ENCODE measurements at places on chromosomes 3 and 15.

DNA sequence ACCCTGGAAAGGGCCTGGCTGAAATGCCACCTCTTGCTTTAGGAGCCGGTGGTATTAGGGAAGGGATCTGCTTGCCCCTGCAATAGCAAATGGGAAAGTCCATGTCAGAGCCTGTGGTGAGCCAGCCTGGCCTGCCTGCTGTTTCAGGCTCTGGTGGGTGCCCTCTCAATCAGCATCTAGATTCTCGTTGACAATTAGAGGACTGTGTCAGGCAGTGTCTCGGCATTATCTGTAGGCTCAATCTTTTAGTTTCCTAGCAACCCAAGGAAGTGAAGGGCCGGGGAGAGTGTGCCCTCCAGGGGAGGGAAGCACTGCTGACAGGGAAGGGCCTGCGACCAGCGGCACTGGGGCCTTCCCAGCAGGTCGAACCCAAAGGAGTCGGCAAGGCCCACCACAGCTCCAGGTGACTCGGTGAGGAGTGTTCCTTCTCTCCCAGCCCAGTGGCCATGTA is 42.1 kb downstream of the TLE3 start:
- no peak for DNase-seq

GRCh38 chr3:141881702-141882101 is 5.3 kb downstream of the ATP1B3 start:
- DNase-seq: no peak

DNA sequence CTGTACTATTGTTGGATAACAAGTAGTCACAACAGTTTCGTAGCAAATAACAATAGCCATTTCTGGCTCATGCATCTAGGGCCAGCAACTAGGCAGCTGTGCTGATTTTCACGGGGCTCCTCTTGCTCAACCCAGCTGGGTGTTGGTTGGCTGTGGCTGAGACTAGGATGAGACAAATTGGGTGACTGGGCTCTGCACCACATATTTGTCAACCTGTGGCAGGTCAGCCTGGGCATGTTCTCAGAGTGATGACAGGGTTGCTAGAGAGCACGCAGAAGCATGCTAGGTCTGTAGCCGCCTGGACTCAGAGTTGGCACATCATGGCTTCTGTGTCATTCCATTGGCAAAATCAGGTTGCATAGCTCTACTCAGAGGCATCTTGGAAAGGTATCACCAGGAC is 175.9 kb downstream of the OTOL1 start:
- DNase-seq: no peak

DNA sequence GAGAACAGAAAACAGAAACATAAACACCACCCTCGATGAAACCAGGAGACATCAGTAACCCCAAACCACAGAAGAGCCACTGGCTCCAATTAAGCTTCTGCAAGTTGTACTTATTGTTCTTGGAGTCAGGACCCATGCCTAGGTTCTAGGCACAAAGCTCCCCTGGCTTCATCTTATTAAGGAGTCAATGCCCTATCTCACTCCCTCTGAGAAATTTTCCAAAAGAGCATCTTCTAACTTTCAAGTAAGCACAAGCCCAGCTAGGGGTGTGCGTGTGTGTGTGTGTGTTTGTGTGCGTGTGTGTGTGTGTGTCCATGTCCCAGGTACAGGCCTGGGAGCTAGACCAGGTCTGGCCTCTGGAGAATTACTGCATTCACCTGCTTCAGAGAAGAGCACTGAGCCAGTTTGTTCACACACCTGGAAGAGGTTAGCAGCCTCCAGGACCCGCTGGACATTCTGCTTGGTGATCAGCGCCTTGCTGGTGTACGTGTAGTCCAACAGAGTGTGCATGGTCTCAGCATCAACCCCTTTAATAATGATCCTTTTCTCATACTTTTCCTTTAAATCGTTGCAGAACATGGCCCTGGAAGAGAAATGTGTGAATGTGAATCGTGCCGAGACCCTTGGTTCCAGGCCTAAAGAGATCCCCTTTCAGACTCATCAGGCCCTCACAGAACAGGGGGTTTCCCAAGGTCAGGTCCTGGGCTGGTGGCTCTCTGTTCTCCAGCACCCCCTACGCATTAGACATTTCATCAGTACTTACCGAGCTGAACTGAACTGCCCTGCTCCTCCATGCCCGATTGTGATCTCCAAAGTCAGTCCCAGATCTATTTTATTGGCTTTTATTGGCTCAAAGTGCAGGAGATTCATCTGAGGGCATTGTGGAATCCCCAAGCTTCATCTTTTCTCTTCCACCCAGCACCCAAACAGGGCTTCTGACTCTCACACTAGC is 27.8 kb downstream of the KLHL6 start:
- no peak for DNase-seq

DNA sequence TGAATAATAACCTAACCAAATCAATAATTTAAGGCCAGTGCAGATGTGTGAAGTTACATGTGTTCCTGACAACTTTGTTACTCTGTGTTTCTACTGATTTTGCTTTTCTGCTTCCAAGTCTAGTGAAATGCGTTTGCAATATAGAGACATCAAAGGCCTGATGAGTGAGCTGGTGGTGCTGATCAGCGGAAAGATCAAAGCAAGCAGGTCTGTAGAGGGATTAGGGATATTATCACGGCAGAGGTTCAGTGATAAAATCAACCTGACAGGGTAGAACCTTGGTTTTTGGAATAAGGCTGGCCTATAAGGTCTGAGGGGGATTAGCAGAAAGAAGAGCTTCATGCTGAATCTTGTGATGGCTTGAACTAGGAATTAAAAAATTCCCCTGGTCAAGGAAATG is 111.7 kb downstream of the EDEM1 start:
- DNase-seq: no peak

DNA sequence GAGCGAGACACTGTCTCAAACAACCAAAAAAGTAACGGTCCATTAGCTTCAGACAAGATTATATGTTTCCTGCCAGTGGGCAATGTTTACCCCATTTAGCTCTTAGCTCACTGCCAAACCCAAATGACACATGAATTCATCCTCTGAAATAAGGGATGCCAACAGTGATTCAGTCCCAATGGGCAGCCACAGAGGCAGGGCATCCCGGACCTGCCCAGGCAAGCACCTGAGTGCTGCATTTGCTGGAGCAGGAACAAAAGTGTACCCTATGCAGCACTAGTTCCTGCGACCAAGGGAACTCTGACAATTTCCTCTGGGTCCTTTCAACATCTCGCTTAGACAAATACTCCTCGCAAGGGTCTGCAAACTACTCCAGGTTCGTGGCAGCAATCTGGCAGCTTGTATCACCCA is 8.0 kb downstream of the IP6K2 start:
- DNase-seq: no peak

GRCh38 chr15:23467110-23467600 is 20.1 kb upstream of the GOLGA6L2 start:
- no peak for DNase-seq

GRCh38 chr3:86985181-86985826 is 5.6 kb downstream of the VGLL3 start:
- no peak for DNase-seq

DNA sequence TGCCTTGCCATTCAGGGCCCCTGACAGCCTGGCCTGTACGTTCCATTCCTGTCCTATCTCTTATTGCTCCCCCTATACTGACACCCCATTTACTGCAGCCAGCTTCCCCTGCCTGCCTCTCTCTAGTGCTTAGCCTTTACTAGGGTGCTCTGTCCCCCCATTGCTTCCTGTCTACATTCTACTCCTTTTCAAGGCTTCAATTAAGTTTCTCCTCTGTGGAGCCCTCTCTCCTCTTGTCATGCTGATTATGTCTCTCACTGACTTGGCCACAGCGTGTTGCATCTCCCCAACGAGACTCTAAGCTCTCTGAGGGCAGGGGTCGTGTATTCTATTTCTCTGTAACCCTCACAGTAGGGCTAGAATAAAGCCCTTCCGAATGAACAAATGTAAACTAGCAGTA is 185.2 kb downstream of the RPLP1 start:
- DNase-seq: no peak

GRCh38 chr15:36907295-36907694 is 193.1 kb downstream of the MEIS2 start:
- no peak for DNase-seq

DNA sequence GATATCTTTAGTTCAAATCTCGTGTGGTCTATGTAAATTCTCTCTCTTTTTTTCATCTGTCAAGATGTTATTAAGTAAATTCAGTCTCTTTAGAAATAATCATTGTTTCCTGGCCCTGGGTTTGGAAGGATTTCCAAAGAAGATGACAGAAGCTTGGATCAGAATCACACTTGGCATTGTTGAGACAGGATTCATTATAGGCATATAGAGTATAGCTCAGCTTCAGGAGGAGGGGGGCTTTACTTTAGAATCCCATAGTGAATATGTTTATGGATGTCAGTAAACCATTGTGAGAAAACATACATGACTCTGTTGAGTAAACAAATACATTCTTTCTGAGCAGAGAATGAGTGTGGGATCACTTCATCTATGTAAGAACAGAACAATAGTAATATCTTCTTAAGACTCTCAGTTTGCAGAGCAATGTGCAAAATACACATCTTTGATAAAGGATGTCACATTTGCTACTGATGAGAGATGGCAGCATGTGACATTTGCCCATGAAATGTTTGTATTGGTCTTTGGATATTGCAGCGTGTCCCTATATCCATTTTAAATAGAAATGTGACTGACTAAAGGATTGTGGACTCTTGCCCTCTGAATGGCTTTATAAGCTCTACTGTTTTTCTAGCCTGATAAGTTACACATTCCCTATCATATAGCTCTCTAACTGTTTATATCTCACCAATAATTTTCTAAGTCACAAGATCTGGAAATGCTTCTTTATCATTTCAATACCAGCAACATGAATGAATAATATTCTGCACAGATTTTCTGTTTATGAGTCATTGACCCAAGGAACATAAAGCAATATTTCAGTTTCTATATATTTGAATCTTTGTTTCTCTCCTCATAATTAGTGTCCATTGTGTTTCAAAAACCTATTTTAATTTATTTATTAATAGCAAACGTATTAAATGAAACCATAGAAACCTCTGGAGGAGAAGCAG is 95.6 kb upstream of the THRB start:
- no peak for DNase-seq

DNA sequence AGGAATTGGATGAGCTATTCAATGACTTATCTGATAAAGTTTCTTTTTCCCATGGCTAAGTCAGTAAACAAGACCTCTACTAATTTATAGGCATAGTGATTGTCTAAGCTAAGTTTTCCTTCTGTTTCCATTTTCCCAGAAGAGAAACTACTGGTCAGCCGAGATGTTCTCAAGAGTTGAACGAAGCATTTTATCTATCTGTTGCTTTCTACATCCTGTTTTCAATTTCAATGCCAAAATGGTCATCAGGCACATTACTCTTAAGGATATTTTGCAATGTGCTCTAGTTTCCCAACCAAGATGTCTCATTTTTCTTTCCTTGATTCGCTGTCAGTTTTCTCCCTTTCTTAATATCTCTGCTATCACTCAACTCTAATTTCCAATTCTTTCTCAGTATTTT is 228.7 kb downstream of the MBNL1 start:
- DNase-seq: no peak

GRCh38 chr3:137582484-137582883 is 181.6 kb upstream of the SOX14 start:
- no peak for DNase-seq

GRCh38 chr15:42348083-42348482 is 11.2 kb upstream of the CAPN3 start:
- DNase-seq: no peak

- DNase-seq: no peak
These were observed 28.7 kb downstream of the ULK4 start for GRCh38 chr3:41933154-41933676.

GRCh38 chr3:106068795-106069194 is 200.0 kb upstream of the CBLB start:
- DNase-seq: no peak

DNA sequence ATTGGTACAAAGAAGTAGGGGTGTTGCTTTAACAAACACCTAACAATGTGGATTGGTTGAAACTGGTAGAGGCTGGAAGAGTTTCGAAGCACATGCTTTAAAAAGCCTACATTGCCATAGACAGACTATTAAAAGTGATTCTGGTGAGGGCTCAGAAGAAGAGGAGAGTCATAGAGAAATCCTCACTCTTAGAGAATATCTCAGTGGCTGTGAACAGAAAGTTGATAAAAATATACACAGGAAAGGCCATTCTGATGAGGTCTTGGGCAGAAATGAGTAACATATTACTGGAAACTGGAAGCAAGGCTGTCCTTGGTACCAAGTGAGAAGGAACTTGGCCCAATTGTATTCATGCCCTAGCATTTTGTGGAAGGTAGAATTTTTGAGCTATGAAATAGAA is 173.7 kb upstream of the CRBN start:
- DNase-seq: no peak

DNA sequence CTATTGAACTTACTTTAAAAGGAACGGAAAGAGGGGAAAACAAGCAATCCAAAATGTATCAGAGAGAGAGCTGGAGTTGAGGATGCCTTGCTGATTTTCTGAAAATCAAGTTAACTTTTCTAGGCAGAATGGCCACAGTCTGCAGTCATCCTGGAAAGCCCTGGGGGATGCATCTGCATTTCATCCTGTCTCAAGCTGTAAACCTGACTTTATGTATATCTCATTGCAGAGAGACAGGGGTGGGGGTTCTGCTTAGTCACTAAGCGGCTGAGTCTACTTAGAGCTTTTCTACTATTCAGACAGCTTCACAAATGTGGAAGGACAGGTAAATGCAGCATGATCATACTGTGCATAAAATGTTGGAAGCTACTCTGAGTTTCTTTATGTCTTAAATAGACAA is 41.4 kb downstream of the MRPS25 start:
- DNase-seq: no peak

- DNase-seq: no peak
These were observed 3.1 kb downstream of the OXSR1 start for GRCh38 chr3:38168151-38169026.

DNA sequence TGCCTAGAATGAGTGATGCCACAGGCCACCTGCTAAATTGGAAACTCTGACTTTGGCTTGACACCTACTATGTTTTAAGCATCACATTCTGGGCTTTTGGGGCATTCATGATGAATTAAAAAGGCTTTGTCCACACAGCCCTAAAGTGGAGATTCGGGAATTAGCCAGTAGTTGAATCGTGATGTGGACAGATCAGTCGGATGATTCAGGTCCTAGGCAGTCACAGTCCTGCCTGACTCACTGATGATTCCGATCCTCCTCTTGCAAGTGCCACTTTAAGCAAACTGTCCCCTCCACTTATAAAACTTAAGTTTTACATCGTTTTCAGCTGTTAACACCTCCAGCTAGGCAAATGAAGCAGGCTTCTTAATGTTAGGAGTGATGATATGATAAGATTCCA is 75.3 kb downstream of the SYNPR start:
- DNase-seq: no peak

Measured in activated T-helper 1 cell treated with anti-CD3 and anti-CD28 coated beads, Interleukin-2, amount 50 U/mL, for 16 hours (primary cell).